Stimulated activated CD8-positive, alpha-beta memory T cell treated with anti-CD3 and anti-CD28 coated beads, Interleukin-7, amount 100 ng/mL, for 4 hours (primary cell): ENCODE measurements at places on chromosomes 1 and 21.

DNA sequence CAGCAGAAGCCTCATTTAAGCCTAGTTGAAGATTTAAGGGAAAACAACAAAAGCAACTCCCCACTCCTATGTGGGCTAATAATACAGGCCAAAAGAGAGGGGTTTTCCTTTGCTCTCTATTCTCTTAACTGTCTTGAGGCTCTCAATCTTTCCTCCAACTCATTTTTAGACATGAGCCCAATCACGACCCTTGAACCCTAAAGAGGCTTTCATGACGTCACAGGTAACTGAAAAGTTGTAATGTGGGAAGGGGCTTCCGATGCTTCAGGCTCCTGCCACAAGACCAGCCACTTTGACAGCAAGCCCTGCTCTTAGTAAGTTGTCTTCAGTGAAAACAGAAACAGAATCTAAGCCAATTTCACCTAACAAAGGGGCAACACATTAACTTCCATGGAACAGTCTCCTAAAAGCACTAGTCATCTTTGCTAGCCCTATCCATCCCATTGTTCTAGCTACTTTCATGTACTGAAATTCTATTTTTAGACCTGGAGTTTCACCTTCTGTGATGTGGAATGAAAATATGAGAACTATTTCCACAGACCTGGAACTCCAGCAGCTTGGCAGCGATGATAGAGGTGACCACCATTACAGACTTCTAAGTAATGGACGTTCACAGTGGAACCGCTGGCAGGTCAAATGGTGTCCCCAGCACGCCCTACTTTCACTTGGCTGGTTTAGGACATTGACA lies 36.3 kb downstream of the GPR161 start:
- no peak for DNase-seq

DNA sequence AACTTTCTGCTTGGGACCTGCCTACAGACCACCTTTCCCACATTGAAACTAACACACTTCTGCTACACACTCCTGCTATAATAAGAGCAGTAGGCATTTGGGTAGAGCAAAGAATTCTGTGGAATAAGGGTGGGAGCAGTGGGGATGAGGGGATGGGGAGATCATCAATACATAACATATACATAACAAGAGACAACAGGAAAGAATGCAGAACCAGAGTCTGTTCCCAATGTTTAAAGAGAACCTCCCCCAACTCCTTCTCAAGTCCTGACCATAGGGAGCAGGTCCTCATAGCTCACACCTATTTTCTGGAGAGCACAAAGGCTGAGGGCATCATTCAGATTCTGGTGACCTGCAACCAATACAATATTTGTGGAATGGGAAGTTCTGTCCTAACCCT lies 121.6 kb upstream of the BARHL2 start:
- no peak for DNase-seq

GRCh38 chr1:111422546-111423391 lies 4.8 kb downstream of the OVGP1 start:
- DNase-seq: no peak

- DNase-seq: no peak
Observed at GRCh38 chr1:230037261-230037660, 29.8 kb upstream of the GALNT2 start.

DNA sequence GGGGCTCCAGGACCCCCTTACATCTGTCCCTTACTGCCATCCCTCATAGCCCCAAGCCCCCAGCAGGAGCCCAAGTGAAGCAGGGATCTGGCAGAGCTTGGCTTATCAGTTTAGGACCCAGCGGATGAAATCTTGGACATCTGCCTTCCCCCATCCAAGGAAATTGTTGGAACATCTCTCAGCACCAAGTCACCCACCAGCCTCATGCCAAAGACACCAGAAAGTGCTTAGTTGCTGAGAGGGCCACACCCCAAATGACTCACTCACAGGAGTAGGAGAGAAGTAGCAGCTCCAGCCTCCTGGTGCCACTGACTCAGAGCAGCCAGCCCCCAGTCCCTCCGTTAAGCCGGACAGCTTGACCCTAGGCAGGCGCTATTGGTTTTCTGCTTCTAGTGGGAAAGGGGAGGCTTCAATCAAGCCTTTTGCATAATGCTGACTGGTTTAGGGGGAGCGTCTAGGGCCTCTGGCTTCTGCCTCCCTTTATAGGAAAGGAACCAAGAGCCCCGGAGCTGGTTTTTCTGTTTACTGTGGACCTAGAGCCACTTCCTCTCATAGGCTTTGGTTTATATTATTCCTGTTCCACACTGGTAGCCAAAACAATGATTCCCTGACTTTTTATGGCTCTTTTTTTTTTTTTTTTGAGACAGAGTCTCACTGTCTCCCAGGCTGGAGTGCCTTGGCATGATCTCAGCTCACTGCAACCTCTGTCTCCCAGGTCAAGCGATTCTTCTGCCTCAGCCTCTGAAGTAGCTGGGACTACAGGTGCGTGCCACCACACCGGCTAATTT lies 114.2 kb upstream of the IPO9 start:
- DNase-seq: no peak

- no peak for DNase-seq
Observed at GRCh38 chr21:38037416-38037815, 121.2 kb upstream of the KCNJ6 start.

- no peak for DNase-seq
Observed at GRCh38 chr1:230763927-230764591, 16.9 kb downstream of the CAPN9 start.

- DNase-seq: no peak
Observed at GRCh38 chr1:206896261-206896660, 982 bp upstream of the IL24 start.

DNA sequence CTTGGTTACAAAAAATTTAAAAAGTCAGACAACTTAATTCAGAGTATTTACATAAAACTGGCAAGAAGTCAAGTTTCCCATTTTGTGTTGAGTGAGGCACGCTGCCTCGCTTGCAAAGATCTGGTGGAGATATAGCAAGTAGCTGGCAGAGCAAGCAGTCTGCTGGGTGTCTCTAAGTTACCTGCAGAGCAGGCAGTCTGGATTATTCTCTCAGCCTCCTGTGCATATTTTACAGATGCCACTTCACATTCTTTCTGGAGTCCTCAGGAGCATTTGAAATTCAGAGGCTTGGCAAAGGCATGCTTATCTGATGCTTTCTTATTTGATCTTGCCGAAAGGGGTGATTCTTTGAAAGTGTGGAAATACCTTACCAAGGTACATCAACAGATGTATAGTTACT lies 640.4 kb upstream of the ADGRL4 start:
- DNase-seq: no peak

- DNase-seq: no peak
Observed at GRCh38 chr1:245614476-245614875, 459.7 kb downstream of the KIF26B start.
